Stimulated activated CD4-positive, alpha-beta T cell treated with anti-CD3 and anti-CD28 coated beads, Interleukin-12 subunit alpha, Interleukin-12 subunit beta, amount 100 ng/mL, for 24 hours (primary cell): ENCODE measurements at places on chromosomes 5 and 9.
A peak's percentile ranks its signal among the peaks of the same experiment; 100 is the strongest.

- DNase-seq: no peak
Observed at GRCh38 chr5:172458976-172459782, 4.9 kb upstream of the SH3PXD2B start.

DNA sequence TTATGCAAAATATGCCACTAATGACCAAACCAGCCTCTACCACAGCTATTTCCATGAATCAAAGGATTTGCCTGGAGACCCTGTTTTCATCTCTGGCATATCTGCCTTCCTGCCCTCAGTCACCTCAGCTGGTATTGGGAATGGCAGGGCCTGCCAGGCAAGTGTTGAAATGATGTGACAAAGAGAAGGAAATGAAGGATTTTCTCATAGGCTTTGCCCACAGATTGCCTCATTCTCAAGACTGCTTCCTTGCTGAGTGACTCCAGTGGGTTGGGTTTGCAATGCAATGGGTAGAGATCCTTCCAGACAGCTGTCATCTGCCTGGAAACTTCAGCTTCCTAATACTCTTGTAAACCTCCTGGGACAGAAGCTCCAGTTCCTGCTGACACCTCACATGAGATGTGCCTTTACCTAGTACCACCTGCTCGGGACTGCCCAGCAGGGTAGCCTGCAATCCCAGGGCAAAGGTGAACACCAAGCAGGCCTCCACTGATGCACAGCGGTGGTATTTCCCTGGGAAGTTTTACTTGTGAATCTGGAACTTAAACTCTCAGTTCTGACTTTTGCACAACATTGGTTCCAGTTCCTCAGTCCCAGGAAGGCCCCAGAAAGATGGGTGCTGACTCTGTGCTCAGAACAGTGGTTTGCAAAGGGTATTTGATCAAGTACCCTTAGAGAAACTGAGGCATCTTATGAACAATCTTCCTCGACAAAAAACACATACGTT is 64.8 kb upstream of the SLC1A1 start:
- no peak for DNase-seq

GRCh38 chr5:41772056-41772455 is 98.2 kb downstream of the OXCT1 start:
- DNase-seq: no peak

DNA sequence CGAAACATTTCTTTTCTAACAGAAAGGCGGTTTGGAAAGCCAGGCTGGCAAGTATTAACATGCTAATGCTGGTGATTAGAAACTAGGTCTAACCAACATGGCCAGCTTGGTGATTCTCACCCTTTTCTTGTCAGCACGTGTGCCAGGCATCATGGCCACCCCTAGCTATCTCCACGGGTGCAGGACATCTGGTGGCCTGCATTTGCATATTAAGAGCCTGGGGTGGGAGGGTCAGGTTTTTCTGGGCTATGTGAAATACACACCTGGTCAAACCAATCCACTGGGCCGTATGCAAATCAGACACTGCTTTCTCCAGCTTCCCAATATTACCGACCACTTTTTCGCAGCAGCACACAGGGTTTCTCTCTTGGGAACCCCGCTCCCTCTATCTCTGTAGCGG is 612.1 kb downstream of the PTPRD start:
- DNase-seq: no peak

GRCh38 chr5:178120607-178121357 is 7.5 kb downstream of the N4BP3 start:
- peak; percentile 51 for DNase-seq

- no peak for DNase-seq
Observed at GRCh38 chr9:89435071-89435823, 62.7 kb downstream of the SEMA4D start.

- no peak for DNase-seq
Observed at GRCh38 chr9:134965851-134966250, 48.1 kb upstream of the FCN1 start.

- DNase-seq: no peak
Observed at GRCh38 chr5:63164838-63165535, 586.4 kb downstream of the LRRC70 start.

DNA sequence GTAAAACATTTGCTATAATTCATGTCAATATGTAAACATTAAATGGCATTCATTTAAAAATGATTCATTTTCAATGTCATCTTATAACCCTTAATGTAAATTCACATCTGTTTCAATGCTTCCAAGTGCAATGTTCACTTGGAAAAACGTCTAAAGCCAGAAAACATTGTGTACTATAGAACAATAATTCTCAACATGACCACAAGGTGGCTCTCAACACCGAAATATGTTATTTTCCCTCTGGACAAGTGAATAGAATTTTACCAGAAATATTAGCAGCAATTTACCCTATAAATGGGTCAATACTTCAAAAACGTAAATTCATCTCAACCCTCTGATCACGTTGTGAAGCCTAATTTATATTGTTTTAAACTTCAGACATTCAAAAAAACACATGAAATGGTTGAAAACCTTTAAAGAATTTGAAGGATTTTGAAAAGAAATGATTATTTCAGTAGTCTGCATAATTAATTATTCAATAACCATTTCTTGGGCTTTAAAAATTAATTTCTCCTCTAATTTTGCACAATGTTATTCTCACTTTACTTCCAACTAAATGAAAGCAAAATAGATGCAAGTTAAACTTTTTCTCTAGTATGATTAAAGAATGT is 11.0 kb downstream of the CDH10 start:
- DNase-seq: no peak

DNA sequence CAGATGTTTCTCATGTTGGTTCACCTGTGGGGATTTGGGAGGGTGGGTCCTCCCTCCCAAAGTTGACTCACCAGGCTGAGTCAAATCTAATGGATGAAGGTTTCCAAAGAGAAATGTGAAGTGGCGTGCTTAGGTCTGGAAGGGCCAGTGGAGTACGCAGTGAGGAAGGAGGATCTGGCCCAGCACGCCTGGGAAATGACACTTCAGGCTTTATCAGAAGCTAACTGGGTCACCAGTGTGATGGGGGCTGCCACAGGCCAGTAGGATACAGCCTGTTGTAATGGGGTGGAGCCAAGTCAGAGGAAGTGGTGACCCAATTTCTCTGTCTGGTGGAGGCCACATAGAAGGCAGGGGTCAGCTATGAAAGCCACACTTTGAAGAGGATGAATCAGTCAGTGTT is 18.0 kb downstream of the POLR1E start:
- no peak for DNase-seq

- peak; percentile 37 for DNase-seq
Observed at GRCh38 chr9:134641173-134641989, at the start of gene COL5A1. TSS of gene COL5A1 (plus strand) at chr9:134641803. CDS start at chr9:134642188, 385 bp downstream.

DNA sequence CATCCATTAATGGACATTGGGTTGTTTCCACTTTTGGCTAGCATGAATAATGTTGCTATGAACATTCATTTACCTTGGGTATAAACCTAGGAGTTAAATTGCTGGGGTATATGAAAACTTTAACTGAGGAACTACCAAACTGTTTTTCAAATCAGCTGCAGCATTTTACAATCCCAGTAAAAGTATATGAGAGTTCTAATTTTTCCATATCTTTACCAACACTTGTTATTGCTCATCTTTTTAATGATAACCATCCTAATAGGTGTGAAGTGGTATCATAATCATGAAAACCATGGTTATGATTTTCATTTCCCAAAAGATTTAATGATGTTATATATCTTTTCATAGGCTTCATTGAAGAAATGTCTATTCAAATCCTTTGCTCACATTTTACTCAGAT is 15.5 kb upstream of the FBXO38 start:
- DNase-seq: no peak

DNA sequence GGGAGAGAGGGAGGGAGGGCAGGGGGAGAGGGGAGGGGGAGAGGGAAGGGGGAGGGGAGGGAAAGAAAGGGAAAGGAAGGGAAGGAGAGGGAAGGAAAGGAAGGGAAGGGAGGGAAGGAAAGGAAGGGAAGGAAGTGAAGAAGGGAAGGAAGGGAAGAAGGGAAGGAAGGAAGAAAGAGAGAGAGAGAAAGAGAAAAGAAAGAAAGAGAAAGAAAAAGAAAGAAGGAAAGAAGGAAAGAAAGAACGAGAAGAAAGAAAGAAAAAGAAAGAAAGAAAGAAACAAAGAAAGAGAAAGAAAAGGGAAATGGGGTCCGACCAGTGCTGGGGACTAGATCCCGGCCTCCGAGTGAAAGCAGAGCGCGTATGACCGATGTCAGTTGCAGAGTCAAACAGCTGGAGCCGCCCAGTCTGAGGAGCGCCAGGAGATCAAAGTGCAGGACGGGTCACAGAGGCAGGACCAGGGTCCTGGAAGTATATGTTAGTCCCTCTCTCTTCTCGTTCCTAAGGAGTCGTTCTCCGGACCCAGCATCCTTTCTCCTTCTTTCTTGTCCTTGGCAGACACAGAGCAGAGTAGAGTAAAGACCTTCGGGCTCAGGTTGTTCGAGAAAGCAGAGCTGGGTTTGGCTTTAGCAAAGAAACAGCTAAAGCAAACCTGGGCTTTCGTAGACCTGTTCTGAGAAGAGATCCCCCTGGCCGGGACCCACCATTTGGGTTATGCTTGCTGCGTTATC is 305.4 kb upstream of the MSX2 start:
- DNase-seq: no peak

- DNase-seq: no peak
Observed at GRCh38 chr5:98187945-98188344, 585.5 kb upstream of the RGMB start.
